ENCODE measurements at places on chromosomes 3 and 15.

DNA sequence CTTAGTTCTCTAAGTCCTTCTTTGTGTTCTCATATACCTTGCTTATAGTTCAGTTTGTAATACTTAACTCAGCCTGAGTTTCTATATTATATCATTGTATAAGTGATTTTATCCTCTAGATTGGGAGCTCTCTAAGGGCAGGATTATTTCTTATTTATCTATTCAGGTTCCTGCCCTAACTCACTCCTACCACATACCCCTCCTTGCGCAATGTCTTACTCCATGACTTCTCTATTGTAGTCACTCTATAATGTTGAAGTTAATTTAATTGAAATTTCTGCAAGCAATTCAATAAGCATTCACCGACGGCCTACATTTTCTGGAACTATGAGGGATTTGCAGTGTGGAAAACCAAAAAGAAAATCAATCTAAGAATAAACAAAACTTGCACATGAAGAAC lies 3.6 kb upstream of the OR5K4 start:
- no peak for DNase-seq

DNA sequence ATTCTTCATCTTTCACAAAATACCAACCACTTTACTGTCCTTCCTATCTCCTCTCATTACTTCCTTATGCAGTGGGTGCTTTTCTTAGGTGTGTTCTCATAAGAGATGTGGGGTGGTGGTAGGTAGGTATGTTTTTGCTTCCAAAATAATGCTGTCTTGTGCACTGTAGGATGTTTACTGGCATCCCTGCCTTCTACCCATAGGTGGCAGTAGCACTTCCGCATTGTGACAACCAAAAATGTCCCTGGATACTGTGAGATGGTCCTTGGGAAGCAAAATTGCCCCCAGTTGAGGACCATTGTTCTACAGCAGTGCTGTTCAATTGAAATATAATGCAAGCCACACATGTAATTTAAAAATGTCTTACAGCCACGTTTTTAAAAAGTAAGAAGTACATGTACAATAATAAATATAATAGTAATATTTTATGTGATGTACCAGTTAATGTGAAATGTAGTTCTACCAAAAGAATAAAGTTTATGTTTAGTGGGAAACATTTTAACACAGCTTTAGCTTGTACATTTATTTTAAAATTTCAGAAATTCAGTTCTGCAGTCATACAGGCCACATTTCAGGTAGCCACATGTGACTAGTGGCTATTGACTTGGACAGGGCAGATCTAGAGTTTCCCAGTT lies 75.2 kb downstream of the NEO1 start:
- DNase-seq = no peak

DNA sequence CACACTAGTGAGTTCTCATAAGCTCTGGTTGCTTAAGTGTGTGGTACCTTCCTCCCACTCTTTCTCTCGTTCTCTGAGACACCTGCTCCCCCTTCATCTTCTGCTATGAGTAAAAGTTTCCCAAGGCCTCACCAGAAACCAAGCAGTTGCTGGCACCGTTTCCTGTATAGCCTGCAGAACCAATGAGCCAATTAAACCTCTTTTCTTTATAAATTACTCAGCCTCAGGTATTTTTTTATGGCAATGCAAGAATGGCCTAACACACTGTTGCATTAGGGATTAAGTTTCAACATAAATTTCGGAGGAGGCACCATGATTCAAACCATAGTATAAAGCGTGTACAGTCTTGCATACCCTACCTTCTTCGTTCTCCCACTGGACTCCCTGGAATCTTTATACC lies 252.3 kb upstream of the CHRM5 start:
- DNase-seq = no peak

- DNase-seq = no peak
Observed at GRCh38 chr3:191882289-191882688, 421.3 kb downstream of the PYDC2 start.

DNA sequence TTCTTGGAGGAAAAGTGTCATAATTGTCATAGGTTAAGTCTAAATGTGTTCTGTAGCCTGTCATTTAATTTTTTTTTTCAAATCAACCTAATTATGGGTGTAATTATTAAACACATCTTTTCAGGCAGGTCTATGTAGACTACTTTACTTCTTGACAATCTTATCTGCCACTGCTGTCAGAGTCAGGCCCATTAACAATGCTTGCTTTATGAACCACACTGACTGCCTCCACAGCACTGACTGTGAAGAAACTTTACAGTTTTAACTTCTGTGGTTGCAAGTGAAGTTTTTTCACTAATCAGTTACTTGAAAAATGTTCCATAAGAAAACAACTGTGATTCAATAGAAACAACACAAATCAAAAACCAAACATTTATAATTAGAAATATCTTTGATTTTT lies 407.8 kb downstream of the PLCL2 start:
- DNase-seq = no peak

GRCh38 chr15:70396807-70397206 lies 299.1 kb upstream of the TLE3 start:
- no peak for DNase-seq

GRCh38 chr15:47333734-47334133 lies 383.6 kb upstream of the SEMA6D start:
- no peak for DNase-seq

DNA sequence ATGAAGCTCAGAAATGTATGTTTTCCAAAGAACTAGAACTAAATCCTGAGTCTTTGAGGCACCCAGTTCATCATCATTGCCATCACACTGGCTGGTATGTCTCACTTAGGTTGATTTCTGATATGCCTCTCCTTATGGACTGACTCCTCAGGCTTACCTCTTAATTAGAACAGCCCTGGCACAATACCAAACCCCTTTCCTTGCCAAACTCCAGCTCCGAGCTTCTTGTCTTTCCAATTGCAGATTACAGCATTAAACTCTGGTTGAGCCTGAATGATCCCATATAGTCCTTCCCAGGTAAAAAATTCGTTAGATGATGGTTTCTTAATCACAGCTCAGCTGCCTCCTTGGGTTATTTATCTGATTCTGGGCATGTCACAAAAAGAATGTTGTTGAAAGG lies 66.3 kb downstream of the RTP4 start:
- no peak for DNase-seq
